Gastrocnemius medialis (tissue), 4 donors: ENCODE measurements at places on chromosomes 3 and 15. TPM values are rescaled to one million over a fixed set of nuclear protein-coding genes. Genes with fewer than 3 reads are reported as not detected.

Gene HRG
- not detected for total RNA-seq

Gene GOLGA8J
- total RNA-seq, result not detected

Gene EOMES
- not detected for total RNA-seq

Gene TM2D3
- total RNA-seq, result 101 TPM

Gene TUBGCP5
- 18.2 TPM for total RNA-seq

Gene ACP3
- not detected for total RNA-seq

Gene SUMF1
- total RNA-seq, result 4.4 TPM

Gene KLHL6
- total RNA-seq, result 0.15 TPM
